ENCODE measurements at places on chromosomes 13 and 19. TPM values are rescaled to one million over a fixed set of nuclear protein-coding genes. Genes with fewer than 3 reads are reported as not detected.
A peak's percentile ranks its signal among the peaks of the same experiment; 100 is the strongest.

DNA sequence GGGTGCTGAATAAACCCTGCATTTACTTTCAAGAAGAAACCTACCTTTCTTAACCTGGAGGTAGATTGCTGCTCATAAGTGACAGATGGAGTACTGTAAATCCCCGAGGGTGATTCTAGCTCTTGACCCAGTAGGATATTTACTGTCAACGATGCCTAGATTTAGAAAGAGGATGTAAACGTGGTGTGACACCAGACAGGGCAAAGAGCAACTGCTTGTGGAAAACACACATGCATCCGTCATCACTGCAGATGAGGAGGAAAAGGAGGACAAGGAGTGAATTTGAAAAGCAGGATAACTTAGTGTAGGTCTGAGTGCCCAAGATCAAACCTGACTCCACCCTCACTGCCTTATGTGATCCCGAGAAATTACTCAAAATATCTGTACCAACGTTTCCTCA is 9.8 kb upstream of the CLN5 start:
- DNase-seq: no peak

DNA sequence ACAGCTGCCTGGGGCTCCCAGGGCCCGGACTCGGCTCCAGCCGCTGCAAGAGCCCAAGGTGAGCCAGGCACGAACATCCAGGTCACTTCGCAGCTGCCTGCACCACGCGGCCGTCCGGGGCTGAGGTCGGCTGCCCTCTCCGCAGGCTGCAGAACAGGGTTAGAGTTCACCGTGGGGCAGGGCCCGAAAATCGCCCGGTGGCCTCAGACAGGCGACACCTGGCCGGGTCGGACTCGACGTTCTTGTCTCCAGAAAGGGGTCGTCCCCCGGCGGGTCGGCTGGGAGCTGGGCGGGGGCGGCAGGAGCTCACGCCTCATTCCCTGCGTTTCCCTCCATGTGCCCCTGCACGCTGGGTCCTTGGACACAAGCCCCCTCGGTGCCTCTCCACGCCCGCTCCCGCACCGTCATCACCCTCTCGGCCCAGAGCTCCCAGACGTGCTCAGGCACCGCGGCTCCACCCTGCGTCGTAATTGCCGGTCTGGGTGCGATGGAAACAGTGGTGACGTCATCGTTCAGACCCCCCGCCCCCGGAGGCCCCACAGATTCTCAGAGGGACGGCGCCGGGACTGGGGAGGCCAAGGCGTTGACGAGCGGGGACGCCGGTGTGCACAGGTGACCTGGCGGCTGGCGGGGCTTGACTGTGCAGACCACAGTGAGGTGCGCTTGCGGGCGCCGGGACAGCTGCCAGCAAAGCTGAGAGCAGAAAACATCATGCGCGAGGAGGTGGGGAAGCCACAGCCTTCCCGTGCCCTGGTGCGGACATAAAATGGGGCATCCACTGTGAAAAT is 4.0 kb upstream of the GRIN3B start:
- DNase-seq: no peak

GRCh38 chr19:5447700-5448311 is 7.4 kb upstream of the ZNRF4 start:
- no peak for DNase-seq

DNA sequence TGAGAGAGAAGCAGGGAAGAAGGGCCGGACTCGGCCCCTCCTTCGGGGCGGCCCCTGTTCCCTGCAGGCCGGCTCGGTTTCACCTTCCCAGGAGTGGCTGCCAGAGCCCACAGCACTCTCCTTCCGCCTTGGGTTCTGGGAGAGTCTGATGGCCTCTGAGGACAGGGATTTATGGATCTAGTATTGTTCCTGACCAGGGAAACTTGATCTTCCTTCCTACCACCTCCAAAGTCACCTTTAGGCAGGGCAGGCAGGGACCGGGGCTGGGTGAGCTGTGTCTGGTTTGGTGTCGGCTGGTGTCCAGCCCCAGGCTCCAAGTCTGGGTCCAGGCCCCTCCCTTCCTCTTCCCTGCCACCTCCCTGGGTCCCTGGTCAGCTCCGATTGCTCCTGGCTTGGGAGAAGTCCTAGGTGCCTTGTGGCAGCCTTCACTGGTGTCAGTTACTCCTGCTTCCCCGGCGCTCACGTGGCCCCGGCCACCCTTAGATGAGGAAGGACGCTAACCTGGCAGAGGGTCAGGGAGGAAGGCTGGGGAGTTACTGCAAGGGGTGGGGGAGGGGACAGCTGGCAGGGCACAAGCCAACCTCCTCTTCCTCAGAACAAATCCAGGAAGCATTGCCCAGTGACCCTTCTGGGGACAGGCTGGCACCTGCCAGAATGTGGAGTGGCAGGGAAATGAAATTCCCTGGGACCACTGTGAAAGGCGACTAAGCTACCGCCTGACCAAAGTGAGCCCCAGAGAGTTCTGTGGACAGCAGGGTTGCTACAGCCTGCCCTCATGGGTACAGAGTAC is 18.8 kb downstream of the RFX1 start:
- no peak for DNase-seq

DNA sequence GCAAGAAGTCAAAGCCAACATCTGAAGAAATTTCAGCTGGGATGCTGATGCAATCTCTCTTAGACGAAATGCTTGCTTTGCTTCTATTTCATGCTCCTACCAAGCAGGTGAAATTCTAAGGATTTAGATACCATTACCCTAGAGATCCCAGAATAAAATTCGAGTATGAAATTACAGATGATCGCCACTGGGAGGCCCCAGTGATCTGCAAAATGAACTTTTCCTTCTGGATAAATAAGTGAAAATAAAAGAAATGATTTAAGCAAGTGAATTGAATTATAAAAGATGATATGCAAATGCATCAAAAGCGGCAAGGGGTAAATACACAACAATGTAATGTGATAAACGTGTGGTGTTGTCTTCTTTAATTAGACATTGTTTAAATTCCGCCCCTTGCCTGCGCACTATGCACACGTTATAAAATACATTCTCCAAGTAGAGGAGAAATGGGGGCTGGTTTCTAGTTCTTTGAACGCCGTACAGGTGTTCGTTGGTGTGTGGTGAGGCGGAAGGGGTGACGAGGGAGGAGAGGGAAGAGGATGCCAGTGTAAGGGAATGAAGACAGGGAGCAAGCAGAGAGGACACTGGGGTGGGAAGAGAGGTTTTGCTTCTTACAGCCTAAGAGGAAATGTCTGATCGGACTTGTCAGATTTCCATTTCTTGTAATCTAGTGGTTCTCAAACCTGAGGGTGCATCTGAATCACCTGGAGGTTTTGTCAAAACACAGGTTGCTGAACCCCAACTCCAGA is 58.0 kb downstream of the ERCC5 start:
- DNase-seq: no peak

DNA sequence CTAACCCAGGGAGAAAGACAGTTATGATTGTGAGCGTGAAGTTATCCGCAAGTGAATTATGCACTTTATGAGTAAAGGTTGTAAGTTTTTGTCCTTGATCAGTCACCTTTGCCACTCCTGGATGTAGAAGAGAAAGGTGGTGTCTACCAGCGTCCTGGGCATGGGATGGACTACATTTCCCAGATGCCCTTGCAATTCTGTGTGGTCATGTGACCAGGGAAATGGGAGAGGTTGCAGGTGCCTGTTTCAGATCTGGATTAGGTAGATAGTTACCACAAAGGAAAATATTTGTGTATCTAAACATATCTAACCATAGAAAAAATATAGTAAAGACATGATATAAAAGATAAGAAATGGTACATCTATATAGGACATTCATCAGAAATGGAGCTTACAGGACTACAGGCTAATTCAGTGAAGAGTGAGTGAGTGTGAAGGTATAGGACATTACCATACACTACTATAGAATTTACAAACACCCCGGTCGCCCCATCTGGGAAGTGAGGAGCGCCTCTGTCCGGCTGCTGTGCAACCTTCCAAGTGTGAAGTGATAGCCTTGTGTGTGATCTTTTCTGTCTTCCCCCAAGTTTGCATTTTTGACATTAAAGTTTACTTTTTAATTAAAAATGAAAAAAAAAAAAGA is 51.6 kb upstream of the CACNA1A start:
- DNase-seq: no peak

NPAS1 gene
- not detected for total RNA-seq

MYO16 gene
- total RNA-seq: not detected

GRCh38 chr19:53642381-53643099 is 10.7 kb downstream of the DPRX start:
- DNase-seq: no peak

- DNase-seq: no peak
Measured at GRCh38 chr13:105567951-105568525, 967.4 kb downstream of the EFNB2 start.

DNA sequence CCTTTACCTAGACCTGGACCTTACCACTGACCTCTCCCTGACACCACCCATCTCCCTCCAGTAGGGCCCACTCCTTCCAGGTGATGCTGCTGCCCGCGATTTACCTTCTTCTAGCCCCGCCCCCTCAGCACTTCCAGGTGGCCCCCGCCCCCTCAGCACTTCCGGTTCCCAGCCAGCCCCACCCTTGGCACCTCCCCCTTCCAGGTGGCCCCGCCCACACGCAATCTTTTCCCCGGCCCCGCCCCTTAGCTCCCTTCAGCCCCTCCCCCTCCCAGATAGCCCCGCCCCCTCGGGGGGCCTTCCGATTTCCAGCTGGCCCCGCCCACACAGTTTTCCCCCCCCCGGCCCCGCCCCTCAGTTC is 586 bp downstream of the LIG1 start:
- peak; percentile 42 for DNase-seq

GRCh38 chr19:645912-646778 is 6.5 kb downstream of the FGF22 start:
- DNase-seq: no peak

FBXO27 gene
- 14.6 TPM for total RNA-seq

PRMT1 gene
- total RNA-seq: 150 TPM

CYP4F12 gene
- 58.6 TPM for total RNA-seq

DNA sequence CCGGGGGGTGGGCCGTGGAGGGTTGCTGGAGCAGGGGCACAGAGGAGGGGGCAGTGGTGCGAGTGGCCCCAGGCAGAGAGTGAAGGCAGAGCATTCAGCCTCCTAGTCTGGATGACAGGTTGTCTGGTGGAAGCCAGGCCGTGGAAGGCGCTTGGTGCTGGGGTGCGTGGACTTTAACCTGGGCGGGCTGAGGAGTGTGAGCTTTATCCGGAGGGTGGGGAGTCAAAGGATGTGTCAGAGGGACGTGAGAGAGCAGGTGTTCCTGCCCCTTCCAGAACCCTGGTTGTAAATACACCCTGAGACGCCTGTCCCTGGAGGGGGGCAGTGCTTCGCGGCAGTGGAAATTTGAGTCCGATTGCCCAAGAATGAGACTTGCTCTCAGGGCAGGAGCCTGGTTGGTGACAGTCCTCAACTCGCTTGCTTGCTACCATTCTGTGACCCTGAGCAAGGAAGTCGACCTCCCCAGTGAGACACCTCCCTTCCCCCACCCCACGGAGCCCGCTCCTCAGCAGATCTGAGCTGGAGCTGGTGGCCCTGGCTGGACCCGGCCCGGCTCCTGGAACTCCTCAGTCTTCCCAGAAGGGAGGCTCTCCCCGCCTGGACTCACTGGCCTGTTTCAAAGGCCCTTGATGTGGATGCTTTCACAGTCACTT is 2.3 kb downstream of the SPPL2B start:
- DNase-seq: no peak

- no peak for DNase-seq
Measured at GRCh38 chr19:32231691-32232090, 113.7 kb upstream of the ZNF507 start.

GMIP gene
- total RNA-seq: 24.6 TPM

RNF17 gene
- total RNA-seq: 0.28 TPM

DNA sequence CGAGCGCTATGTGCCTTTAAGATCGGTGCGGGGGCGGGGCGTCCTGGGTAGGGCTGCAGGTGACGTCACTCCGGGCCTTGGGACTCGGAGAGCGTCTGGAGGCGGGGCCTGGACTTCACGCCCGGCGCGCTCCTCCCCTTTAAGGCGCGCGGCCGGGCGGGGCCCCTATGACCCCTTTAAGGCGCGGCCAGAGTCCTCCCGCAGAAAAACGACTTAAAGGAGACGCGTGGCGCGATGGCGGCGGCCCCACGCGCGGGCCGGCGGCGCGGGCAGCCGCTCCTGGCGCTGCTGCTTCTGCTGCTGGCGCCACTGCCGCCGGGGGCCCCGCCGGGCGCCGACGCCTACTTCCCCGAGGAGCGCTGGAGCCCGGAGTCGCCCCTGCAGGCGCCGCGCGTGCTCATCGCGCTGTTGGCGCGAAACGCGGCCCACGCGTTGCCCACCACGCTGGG is at the start of gene COLGALT1:
Gene COLGALT1 (plus strand): TSS at position 170 of the 449 bp plus-strand sequence. CDS start 65 bp downstream, at position 235.
- DNase-seq: peak; percentile 100

DNA sequence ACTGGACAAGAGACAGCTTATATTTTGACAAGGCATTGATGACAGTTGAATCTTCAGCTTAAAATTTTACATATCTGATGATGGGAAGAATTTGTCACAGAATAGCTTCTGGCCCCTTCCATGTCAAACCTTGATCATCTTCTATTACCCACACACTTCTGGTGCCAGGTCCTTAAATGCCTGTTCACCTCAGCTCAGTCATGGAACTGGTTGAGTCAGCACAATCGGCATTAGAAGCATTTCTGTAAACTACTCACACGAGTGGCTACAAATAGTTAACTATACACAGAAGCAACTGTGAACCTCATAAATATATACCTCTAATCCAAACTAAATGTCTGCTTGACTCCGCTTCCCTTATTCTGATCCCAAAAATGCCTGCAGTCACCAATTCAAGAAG is 161.2 kb downstream of the FOXO1 start:
- no peak for DNase-seq

DNA sequence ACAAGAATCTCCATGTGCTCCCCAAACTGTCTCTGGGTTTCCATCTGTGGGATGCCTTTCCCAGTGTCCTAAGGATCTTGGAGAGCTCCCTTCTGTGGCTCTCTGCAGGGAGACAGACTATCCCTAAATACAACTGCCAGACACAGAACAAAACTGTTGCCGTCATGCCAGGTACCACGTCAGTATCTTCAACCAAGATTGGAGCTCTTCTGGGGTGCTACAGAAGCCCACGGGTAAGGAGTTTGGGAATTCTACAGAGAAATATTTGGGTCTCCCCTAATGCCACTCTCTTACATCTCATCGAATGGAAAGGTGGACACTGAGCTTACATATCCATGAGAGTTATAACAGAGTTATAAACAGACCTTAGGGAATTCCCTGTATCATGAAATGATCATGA is 4.9 kb upstream of the MBD3L3 start:
- DNase-seq: no peak

- no peak for DNase-seq
Measured at GRCh38 chr13:43934273-43934672, 54.6 kb downstream of the LACC1 start.

DNA sequence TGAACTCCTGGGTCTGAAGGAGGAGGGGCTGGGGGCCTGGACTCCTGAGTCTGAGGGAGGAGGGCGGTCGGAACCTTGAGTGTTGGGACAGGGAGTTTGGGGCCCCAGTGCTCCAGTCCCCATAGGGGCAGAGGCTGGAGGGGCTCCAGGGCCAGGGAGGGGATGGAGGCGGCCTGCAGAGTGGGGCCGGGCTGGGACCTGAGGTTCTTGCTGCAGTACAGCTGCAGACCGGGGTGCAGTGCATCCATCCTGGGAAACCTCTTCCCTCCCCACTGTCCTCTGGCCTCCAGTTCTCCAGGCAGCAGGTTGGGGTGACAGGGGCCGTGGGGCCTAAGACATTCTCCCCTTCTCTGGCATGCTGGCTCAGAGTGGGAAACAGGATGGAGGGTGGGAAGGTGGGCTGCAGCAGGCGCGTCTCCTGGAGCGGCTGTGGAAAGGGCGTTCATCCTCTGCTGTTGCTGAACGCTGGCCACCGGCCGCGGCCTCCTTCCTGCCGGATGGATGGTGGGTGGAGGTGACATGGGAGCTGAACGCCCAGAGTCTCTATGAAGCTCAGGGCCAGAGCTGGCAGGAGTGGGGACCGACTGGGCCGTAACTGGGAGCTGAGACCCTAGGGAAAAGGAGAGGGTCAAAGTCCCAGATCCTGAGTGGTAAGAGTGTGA is 1.6 kb downstream of the BRSK1 start:
- no peak for DNase-seq

GRCh38 chr13:75294110-75294509 is 187.9 kb downstream of the TBC1D4 start:
- DNase-seq: no peak
